ENCODE measurements at places on chromosomes 6 and 20.

GRCh38 chr6:89604653-89605052 is 33.9 kb downstream of the LYRM2 start:
- H3K27me3 ChIP-seq: no peaks in the 10 kb centered on the region
- H3K36me3 ChIP-seq: no peaks in the 10 kb centered on the region
- H3K4me3 ChIP-seq: no peak overlapping the region
- H3K27ac ChIP-seq: no peak overlapping the region
- no peaks in the 10 kb centered on the region for H3K4me1 ChIP-seq

DNA sequence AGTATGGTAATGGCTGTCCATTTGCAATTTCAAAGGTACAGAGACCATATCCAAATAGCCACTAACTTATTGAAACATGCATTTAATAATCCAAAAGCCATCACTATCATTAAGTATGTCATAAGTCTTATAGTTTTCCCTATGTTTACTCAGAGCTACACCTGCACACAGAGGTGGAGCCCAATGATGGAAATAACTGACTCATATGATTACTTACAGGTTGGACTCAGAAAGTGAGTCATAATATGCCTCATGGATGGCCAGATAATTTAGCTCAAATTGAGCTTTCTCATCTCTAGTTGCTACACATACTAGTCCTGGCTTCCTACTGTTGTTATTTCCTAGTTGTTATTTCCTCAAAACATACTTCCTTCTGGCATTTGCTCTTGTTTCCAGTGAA is 104.4 kb upstream of the KHDRBS2 start:
- no peaks in the 10 kb centered on the region for H3K36me3 ChIP-seq
- H3K27me3 ChIP-seq: no peaks in the 10 kb centered on the region
- no peak overlapping the region for H3K27ac ChIP-seq
- H3K4me1 ChIP-seq: no peaks in the 10 kb centered on the region

GRCh38 chr6:149409617-149410016 is 9.6 kb downstream of the SUMO4 start:
- H3K36me3 ChIP-seq: peaks cover 16% of the 10 kb centered on the region
- no peak overlapping the region for H3K27ac ChIP-seq
- H3K4me1 ChIP-seq: no peaks in the 10 kb centered on the region
- DNase-seq: no peak
- H3K27me3 ChIP-seq: no peaks in the 10 kb centered on the region

GRCh38 chr6:169252505-169253189 is 999 bp downstream of the THBS2 start:
- peak; percentile 56 for DNase-seq
- peaks cover 9% of the 10 kb centered on the region for H3K36me3 ChIP-seq
- peaks cover 8% of the 10 kb centered on the region for H3K27me3 ChIP-seq
- H3K27ac ChIP-seq: no peak overlapping the region
- H3K4me3 ChIP-seq: peak overlapping the region; percentile 15

GRCh38 chr6:1144842-1145767 is 166.8 kb upstream of the FOXQ1 start:
- no peaks in the 10 kb centered on the region for H3K27me3 ChIP-seq
- no peaks in the 10 kb centered on the region for H3K36me3 ChIP-seq
- H3K27ac ChIP-seq: no peak overlapping the region
- DNase-seq: no peak
- H3K4me3 ChIP-seq: no peak overlapping the region

GRCh38 chr20:42472198-42472597 is 717.5 kb downstream of the PTPRT start:
- no peaks in the 10 kb centered on the region for H3K4me1 ChIP-seq
- no peak overlapping the region for H3K27ac ChIP-seq
- no peak overlapping the region for H3K4me3 ChIP-seq
- no peak for DNase-seq

GRCh38 chr20:4136078-4136966 is 121.0 kb upstream of the RNF24 start:
- peaks cover 2% of the 10 kb centered on the region for H3K4me1 ChIP-seq
- no peaks in the 10 kb centered on the region for H3K27me3 ChIP-seq
- no peak overlapping the region for H3K4me3 ChIP-seq
- H3K36me3 ChIP-seq: no peaks in the 10 kb centered on the region

GRCh38 chr6:22249711-22250350 is 47.0 kb downstream of the PRL start:
- peaks cover 12% of the 10 kb centered on the region for H3K4me1 ChIP-seq
- H3K27me3 ChIP-seq: no peaks in the 10 kb centered on the region
- no peak overlapping the region for H3K4me3 ChIP-seq
- no peaks in the 10 kb centered on the region for H3K36me3 ChIP-seq

GRCh38 chr20:10469599-10469998 is 34.5 kb downstream of the SLX4IP start:
- H3K36me3 ChIP-seq: no peaks in the 10 kb centered on the region
- no peak for DNase-seq
- H3K27me3 ChIP-seq: no peaks in the 10 kb centered on the region
- H3K4me3 ChIP-seq: no peak overlapping the region

GRCh38 chr6:9499709-9500108 is 915.2 kb downstream of the TFAP2A start:
- H3K27me3 ChIP-seq: no peaks in the 10 kb centered on the region
- H3K36me3 ChIP-seq: no peaks in the 10 kb centered on the region
- H3K4me1 ChIP-seq: no peaks in the 10 kb centered on the region

DNA sequence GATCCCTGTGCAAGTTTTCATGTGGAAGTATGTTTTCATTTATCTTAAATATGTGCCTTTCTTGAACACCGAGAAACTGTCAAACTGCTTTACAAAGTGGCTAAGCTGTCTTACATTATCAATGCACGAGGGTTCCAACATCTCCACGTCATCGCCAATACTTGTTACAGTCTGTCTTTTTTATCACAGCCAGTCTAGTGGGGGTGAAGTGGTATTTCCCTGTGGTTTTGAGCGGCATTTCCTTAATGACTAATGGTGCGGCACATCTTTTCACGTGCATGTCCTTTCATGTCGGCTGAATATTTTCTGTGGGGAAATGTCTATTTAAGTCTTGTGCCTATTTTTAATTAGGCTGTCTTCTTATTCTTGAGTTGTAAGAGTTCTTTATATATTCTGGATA is 280.4 kb downstream of the FOXC1 start:
- H3K27me3 ChIP-seq: no peaks in the 10 kb centered on the region
- H3K36me3 ChIP-seq: no peaks in the 10 kb centered on the region
- no peak overlapping the region for H3K27ac ChIP-seq
- no peaks in the 10 kb centered on the region for H3K4me1 ChIP-seq

DNA sequence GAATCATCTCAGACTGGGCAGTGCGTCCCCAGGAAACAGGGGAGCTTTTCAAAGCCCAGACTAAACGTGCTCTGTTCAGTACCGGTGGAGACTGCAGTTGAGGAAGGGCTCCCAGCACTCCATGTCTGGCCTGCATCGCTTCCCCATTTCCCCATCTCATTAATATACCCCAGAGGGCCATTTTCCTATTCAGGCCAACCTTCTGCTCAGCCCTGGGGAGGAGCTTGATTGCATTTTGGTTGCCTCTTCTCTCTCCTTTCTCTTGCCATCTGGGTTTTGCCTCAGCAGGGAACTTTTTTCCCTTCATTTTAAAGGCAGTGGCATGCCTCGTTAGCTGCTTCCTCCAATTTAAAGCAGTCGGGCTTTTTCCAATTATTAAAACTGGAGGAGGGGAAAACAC is 394.3 kb upstream of the SOX4 start:
- no peaks in the 10 kb centered on the region for H3K36me3 ChIP-seq
- no peaks in the 10 kb centered on the region for H3K27me3 ChIP-seq
- DNase-seq: no peak
- H3K27ac ChIP-seq: no peak overlapping the region
- peaks cover 7% of the 10 kb centered on the region for H3K4me1 ChIP-seq
- H3K4me3 ChIP-seq: no peak overlapping the region

- no peaks in the 10 kb centered on the region for H3K27me3 ChIP-seq
- H3K4me1 ChIP-seq: peaks cover 2% of the 10 kb centered on the region
- H3K27ac ChIP-seq: no peak overlapping the region
- no peaks in the 10 kb centered on the region for H3K36me3 ChIP-seq
Observed at GRCh38 chr6:22632581-22633145, 63.3 kb downstream of the HDGFL1 start.

- DNase-seq: no peak
- H3K36me3 ChIP-seq: no peaks in the 10 kb centered on the region
- no peaks in the 10 kb centered on the region for H3K27me3 ChIP-seq
- H3K4me3 ChIP-seq: no peak overlapping the region
- no peak overlapping the region for H3K27ac ChIP-seq
Observed at GRCh38 chr6:146961831-146962230, 242.4 kb upstream of the STXBP5 start.

- peaks cover 5% of the 10 kb centered on the region for H3K36me3 ChIP-seq
- no peaks in the 10 kb centered on the region for H3K4me1 ChIP-seq
- no peaks in the 10 kb centered on the region for H3K27me3 ChIP-seq
- no peak overlapping the region for H3K27ac ChIP-seq
Observed at GRCh38 chr20:21208999-21209398, 83.1 kb downstream of the KIZ start.

GRCh38 chr6:56220078-56220477 is 27.3 kb downstream of the COL21A1 start:
- no peaks in the 10 kb centered on the region for H3K27me3 ChIP-seq
- no peaks in the 10 kb centered on the region for H3K36me3 ChIP-seq
- no peak overlapping the region for H3K4me3 ChIP-seq
- no peaks in the 10 kb centered on the region for H3K4me1 ChIP-seq
- H3K27ac ChIP-seq: no peak overlapping the region

DNA sequence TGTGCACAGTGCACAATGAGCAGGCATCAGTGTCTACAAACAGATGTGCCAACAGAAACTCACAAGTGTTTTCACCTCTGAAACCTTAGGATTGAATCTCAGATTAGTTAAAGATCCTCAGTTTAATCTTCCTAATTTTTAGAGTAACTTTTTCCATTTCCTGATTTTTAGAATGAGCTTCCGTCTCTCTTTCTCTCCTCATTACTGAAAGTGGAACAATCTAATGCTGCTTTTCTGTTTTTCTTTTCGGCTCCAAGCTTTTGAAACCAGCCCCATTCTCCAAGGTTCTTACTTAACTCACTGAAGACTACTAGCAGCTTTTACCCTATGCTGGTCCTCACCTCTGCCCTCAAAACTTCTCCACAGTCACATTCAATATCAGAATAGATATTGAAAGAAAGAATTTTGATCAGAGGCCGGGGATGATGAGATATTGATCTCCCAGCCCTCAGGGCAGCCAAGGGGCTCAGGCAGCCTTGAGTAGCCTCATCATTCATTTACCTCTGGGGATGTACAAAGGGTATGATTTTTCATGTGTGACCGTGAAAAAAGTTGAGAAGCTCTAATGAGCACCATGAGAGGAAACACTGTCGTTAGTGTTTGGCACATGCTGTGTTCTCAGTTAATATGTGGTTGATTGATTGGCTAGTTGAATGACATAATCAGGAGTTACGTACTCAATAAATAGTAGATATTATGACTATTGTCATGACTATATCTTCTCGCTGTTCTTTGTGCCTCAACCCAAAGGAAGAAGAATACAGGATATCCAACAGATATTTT is 11.9 kb upstream of the STK38 start:
- no peak overlapping the region for H3K27ac ChIP-seq
- no peak for DNase-seq
- H3K4me3 ChIP-seq: no peak overlapping the region
- H3K27me3 ChIP-seq: no peaks in the 10 kb centered on the region
- no peaks in the 10 kb centered on the region for H3K36me3 ChIP-seq
- no peaks in the 10 kb centered on the region for H3K4me1 ChIP-seq

GRCh38 chr20:64036346-64037198 is 590 bp downstream of the C20orf204 start:
- no peak overlapping the region for H3K4me3 ChIP-seq
- no peak for DNase-seq
- peaks cover 11% of the 10 kb centered on the region for H3K4me1 ChIP-seq
- peaks cover 28% of the 10 kb centered on the region for H3K27me3 ChIP-seq
- peaks cover 4% of the 10 kb centered on the region for H3K36me3 ChIP-seq
- H3K27ac ChIP-seq: 0 out of 2 replicates have a peak overlapping the region, but pooled peaks have one; percentile 19

- no peak overlapping the region for H3K27ac ChIP-seq
- H3K36me3 ChIP-seq: no peaks in the 10 kb centered on the region
- no peak overlapping the region for H3K4me3 ChIP-seq
- DNase-seq: no peak
Observed at GRCh38 chr6:105545228-105545920, 142.5 kb upstream of the PREP start.

DNA sequence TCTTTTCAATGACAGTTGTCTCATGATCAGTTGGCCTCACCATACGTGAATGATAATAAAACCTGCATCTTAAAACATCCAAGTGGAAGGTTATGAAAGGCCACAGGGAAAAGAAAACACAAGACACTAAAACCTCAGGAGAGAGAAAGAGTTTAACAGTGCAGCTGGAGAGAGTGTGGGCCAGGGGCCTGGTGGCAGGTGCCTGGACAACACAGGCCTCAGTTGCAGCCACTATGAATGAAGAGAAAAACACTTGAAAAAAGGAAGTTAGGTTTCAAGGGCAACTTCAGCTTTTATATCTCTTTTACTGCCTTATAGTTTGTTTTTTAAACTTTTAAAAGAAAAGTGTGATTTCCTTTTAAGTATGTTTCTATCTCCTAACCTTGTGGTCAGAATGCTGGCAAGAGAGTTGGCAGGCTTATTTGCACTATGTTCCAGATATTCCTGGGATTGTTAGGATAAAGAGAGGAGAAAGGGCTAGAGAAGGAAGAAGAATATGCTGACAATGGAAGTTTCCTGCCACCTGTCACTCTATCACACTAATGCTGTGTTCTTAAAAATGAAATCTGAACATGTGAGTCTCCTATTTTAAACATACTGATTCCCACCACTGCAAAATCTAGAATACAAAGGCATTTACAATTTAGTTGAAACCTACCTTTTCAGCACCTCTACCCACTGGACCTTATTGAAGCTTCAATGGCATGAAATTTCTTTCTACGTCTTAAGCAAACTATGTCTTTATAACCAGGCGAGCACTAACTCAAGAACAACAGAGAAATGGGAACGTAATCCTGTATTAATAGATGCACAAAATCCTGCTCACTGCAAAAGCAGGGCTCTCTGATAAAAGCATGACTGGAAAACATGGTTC is 222.4 kb downstream of the CD83 start:
- peaks cover 6% of the 10 kb centered on the region for H3K4me1 ChIP-seq
- no peaks in the 10 kb centered on the region for H3K27me3 ChIP-seq
- no peak overlapping the region for H3K4me3 ChIP-seq
- no peaks in the 10 kb centered on the region for H3K36me3 ChIP-seq

- no peak overlapping the region for H3K4me3 ChIP-seq
- DNase-seq: no peak
Observed at GRCh38 chr6:87922196-87922946, 125.3 kb upstream of the SPACA1 start.

DNA sequence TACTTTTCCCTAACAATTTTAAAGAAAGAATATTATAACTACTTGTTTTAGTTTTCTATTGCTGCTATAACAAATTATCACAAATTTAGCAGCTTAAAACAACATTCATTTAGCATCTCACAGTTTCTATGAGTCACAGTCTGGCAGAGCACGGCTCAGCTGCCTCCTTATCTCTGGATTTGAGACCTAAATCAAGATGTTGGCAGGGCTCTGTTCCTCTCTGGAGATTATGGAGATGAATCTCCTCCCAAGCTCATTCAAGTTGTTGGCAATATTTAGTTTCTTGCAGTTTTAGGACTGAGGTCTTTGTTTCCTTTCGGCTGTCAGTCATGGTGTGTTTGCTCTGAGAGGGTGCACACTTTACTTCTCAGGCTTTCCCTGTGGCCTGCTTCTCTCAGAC is 1065.8 kb upstream of the EYS start:
- H3K36me3 ChIP-seq: no peaks in the 10 kb centered on the region
- no peaks in the 10 kb centered on the region for H3K27me3 ChIP-seq
- H3K4me3 ChIP-seq: no peak overlapping the region
- no peaks in the 10 kb centered on the region for H3K4me1 ChIP-seq

- no peak overlapping the region for H3K4me3 ChIP-seq
- no peaks in the 10 kb centered on the region for H3K36me3 ChIP-seq
- no peaks in the 10 kb centered on the region for H3K27me3 ChIP-seq
Observed at GRCh38 chr6:85464722-85465150, 14.9 kb downstream of the NT5E start.

All from H1 (cell line).